ENCODE measurements at places on chromosomes 16 and 17.

DNA sequence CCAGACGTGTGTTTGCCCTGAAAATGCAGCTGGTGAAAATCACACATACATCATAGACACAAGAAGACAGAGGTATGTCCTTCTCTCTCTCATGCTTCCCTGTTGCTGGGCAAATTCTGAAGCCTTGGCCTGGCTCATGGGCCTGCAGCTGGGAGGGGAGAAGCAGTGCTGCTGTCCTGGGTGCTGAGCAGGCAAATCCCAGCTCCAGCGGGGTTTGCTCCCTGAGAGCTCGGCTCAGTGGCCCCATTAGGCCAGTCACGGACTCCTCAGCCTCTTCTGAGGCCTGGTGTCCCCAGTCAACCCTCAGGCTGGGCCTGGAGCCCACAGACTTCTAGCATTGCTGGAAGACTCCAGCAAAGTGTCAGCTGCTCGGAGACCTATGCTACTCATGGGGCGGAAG is 11.7 kb downstream of the RHBDL3 start:
- no peak for DNase-seq

- DNase-seq, result no peak
Observed at GRCh38 chr16:20910781-20911321, 10.3 kb downstream of the LYRM1 start.

DNA sequence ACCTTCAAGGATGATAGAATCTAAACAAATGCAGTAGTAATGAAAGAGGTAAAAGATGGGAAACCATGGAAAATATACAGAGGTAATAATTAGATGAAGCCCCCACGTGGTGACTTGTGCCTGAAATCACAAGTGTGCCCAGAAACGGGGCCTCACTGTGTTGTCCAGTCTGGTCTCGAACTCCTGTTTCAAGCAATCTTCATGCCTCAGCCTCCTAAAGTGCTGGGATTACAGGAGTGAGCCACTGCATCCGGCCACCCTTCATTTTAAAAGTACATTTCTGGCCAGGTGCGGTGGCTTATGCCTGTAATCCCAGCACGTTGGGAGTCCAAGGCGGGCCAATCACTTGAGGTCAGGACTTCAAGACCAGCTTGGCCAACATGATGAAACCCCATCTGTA is 14.2 kb upstream of the PRR14 start:
- DNase-seq, result no peak

- DNase-seq, result no peak
Observed at GRCh38 chr17:61584866-61585265, 6.2 kb downstream of the NACA2 start.

- DNase-seq, result no peak
Observed at GRCh38 chr16:78215222-78215621, 115.8 kb downstream of the WWOX start.

GRCh38 chr17:12673788-12674187 is 8.1 kb downstream of the MYOCD start:
- DNase-seq, result no peak

Measured in stimulated activated CD4-positive, alpha-beta T cell treated with anti-CD3 and anti-CD28 coated beads, Interleukin-15, amount 100 ng/mL, for 24 hours (primary cell).